Stimulated activated CD8-positive, alpha-beta memory T cell treated with anti-CD3 and anti-CD28 coated beads, Interleukin-4, amount 100 ng/mL, for 24 hours (primary cell): ENCODE measurements at places on chromosomes 7 and 10.

DNA sequence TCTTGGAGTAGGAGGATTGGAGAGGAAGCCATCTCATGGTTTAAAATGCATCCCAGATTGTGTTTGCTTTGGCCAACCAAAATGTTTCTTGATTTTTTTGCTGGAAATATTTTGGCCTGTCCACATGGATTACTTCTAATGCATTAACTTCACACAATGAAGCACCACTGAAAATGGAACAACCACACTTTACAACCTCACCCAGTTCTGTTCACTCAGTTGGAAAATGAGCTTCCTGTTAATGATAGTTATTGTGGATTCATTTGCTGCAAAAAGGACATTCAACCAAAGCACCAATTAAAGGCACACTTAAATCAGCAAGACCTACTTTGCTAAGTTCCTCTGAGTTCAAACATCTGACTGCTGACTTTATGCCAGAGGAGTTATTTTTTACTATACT, 11.3 kb upstream of the A1CF start:
- DNase-seq: no peak

GRCh38 chr7:95396136-95397032, at the start of gene PON3:
Gene PON3, minus strand, starts transcription at chr7:95396375. Its CDS starts 25 bp downstream, at chr7:95396350.
- DNase-seq: no peak

GRCh38 chr7:139699640-139700504, 77.9 kb downstream of the HIPK2 start:
- no peak for DNase-seq

- no peak for DNase-seq
Measured at GRCh38 chr10:76209135-76209534, 777.7 kb downstream of the LRMDA start.

DNA sequence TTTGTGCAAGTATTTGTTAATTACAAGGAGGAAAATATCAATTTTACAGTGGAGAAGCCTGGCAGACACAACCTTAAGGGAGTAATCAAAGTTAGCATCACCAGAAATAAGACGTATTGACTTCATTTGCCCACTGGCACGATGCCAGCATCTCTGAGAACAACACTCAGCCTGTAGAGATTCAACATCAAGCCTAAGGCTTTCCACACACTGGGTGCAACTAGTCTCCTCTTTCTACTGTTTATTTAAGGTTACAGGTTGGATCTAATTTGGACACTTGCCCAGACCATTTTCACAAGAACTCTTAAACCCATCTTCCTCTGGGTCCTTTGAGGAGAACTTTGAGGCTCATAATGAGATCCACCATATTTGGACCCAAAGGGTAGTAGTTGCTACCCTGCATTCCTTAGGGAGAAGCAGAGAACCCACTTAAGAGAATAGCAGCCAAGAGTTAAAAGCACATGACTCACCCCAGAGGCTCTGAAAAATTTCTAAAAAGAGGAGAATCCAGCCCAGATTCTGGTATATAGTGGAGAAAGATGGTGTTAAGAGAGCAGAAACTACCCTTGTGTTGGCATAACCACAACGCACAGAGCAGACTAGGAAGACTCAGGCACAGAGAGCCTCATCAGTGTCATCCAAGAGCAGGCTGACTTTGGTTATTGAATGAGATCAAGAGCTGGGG, 97.3 kb downstream of the CCDC71L start:
- DNase-seq: no peak

- no peak for DNase-seq
Measured at GRCh38 chr10:95363303-95363912, 72.6 kb upstream of the PDLIM1 start.

- DNase-seq: no peak
Measured at GRCh38 chr7:37365405-37365804, 83.3 kb downstream of the ELMO1 start.

DNA sequence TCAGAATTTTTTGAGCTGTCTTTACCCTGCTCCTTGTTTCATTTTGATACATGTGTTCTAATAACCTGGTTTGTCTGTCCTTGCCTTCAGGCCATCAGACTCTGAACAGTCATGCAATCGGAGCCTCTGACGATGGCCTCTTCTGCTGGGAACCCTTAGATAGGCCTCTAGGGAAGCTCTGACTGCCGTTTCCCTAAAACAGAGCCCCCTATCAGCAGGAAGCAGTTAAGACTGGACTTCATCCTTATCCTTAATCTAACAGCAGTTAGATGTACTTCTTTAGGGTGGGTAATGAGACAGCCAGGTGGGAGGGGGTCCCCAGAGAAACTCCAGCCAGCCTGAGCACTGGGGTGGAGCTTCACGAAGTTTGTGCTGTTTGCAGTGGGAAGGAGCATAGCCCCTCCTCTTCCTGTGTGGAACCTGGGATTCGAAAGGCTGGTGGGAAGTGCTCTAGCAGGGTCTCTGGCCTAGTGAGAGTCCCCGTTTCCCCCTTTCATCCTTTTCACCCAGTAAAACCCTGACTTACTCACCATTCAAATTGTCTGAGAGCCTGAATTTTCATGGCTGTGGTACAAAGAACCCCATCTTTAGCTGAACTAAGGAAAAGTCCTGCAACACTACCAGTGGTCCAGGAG, 28.4 kb upstream of the SORCS3 start:
- no peak for DNase-seq

- DNase-seq: no peak
Measured at GRCh38 chr10:30192846-30193608, 133.6 kb upstream of the JCAD start.

DNA sequence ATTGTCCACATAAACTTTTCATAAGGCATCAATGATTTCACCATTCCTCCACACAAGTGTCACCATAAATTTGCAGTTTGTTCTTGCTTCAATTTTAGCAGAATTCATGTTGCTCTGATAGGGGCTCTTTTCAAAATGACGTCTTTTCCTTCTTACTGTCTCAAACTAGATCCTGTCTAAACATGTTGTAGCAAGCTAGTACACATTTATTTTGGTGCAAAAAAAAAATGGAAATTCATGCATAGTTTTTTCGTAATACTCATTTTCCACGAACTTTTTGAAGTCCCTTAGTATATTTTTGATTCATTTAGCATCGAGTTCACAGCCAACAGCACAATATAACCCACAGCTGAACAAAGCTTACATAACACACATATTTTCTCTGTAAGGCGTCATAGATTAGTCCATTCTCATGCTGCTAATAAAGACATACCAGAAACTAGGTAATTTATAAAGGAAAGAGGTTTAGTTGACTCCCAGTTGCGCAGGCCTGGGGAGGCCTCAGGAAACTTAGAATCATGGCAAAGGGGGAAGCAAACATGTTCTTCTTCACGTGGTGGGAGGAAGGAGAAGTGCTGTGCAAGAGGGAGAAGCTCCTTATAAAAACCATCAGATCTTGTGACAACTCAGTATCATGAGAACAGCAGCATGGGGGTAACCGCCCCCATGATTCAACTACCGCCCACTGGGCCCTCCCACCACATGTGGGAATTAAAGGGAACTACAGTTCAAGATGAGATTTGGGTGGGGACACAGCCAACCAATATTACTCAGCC, 301.5 kb downstream of the CCDC3 start:
- DNase-seq: no peak

GRCh38 chr7:117445206-117445605, 17.9 kb upstream of the ASZ1 start:
- DNase-seq: no peak

DNA sequence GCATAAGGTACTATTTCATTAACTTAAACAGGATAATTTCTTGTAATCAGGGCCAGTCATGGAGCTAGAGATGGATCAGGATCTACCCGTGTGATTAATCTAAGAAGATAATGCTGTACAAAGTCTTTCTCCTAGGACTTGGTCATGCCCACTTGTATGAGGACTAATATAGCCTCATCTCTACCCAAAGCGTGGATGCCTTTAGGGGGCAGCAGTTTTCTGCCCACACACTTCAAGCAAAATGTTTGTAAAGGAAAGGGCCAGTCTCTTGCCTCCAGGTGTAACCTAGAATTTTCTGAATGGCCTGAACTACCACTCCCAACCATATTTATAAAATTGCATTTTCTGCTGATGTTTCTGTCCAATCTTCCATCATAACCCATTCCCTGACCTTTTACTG, 764.0 kb upstream of the IGFBP3 start:
- DNase-seq: no peak

DNA sequence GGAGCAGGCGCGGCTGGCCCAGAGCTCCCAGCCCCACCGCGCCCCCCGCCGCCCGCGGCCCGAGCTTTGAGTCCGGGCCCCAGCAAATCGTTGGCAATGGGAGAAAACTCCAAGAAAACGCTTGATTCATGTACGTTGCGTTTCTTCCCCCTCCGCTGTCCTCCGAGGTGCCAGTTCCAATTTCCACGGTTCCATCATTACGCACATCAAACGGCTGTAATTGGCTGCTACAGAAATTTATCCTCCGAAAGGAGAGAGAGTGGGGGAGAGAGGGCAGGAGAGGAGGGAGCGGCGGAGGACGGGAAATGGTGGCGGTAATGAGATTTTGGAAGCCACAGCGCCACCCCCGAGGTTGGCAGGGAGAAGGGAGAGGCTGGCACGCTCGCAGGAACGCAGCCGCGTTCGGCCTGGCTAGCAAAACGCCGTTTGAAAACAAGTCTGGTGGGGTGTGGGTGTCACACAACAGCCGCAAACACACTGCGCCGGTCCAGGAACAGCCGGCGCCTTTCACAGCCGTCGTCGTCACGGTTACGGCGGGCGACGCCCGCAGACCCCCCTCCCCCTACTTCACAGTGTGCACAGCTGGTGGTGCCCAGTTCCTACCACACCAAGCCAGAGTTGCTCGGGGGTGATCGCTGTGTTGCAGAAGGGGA, 57.5 kb downstream of the UNCX start:
- peak; percentile 9 for DNase-seq

GRCh38 chr7:151167197-151167961, at the start of gene GBX1:
Gene GBX1, minus strand, starts transcription at chr7:151167694. Its CDS starts 146 bp downstream, at chr7:151167548.
- DNase-seq: no peak

GRCh38 chr10:3043512-3044368, 23.6 kb upstream of the PFKP start:
- DNase-seq: peak; percentile 23

- no peak for DNase-seq
Measured at GRCh38 chr7:126768836-126769235, 483.9 kb downstream of the GRM8 start.

DNA sequence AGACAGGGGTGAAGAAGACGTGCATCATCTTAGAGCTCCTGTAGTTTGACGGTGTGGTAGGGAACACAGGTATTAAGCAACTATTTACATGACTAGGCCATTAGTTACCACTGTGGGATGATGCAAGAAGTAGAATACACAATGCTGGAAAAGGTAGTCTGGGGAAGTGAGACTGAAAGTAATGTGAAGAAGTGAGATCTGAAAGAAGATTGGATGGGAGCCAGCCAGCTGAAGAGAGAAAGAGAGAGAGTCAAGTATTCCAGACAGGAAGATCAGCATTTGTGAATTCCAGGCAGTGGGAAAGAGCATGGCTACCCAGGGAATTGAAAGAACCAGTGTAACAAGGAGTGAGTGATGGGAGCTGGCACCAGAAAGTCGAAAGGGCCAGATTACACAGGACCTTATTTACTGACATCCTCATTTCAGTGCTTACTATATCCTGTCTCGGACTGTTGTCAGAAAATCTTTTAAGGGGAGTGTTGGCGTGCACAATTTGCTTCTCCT, 4.0 kb upstream of the CFAP58 start:
- DNase-seq: no peak

DNA sequence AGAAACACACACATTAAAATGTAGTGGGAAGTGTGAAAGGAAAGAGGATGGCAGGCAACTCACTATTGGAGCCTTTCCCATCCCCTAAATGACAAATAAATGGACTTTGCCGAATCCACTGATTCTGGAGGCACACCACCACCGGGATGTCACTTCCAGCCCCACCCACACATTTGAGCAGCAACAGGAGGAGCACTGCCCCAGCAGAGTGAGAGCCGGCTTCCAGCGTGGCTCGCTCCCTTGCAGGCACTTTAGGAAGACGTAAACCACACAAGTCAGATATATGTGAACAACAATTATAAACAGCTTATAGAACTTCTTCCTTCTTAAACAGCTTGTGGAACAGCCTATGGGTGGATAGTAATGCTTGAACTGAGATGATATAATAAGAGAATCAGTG, 191.0 kb downstream of the DGKI start:
- DNase-seq: no peak

GRCh38 chr7:131642429-131642828, 86.0 kb upstream of the PODXL start:
- DNase-seq: no peak

GRCh38 chr10:99888622-99889021, 106.2 kb downstream of the ABCC2 start:
- DNase-seq: no peak

DNA sequence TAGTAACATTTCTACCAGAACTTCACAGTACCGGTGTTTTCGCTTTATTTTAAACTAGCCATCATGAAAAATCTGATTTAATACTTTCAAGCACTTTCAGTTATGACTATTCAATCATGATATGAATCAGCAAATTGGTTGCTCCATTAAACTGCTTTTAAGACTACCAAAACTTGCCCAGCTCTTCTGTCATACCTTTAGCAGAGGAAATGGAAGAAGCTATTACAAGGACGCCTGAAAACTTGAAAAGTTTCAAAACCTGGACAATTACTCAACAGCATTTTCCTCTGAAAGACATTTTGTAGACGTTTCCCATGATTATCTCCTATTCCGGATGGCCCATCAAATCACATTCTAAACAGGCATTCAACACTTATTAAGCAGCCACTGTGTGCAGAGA, 2.0 kb downstream of the JAZF1 start:
- DNase-seq: no peak

DNA sequence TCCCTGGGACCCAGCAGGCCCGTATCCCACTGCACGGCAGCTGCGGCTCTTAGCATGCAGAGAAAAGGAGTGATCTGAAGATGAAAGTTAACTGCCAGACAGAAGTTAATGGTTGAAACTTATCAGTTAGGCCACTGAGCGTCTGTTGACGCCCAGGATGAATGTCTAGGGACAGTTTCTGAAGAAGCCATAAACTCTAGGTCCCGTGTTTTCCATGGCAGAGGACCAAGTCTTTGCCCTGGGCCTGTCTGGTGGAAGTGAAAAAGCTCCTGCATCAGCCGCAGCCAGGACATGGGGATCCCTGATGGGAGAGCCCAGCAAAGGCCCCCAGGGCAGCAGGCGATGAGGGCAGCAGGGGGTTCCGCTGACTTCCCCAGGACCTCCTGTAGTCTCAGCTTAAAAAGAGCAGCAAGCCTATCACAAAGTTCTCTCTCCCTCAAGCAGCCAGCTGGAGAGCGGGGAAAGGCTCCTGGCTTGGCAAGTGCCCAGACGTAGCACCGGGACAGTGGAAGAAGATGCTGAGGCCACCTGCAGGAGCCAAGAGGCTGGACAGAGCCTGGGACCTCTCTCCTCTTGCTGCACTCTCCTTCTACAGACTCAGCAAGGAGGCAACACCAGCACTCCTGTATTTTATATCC, 79.6 kb downstream of the TNS3 start:
- DNase-seq: no peak

GRCh38 chr10:12042409-12042796, 206 bp downstream of the UPF2 start:
- DNase-seq: peak; percentile 38

GRCh38 chr7:35556515-35557471, 138.1 kb downstream of the HERPUD2 start:
- no peak for DNase-seq

DNA sequence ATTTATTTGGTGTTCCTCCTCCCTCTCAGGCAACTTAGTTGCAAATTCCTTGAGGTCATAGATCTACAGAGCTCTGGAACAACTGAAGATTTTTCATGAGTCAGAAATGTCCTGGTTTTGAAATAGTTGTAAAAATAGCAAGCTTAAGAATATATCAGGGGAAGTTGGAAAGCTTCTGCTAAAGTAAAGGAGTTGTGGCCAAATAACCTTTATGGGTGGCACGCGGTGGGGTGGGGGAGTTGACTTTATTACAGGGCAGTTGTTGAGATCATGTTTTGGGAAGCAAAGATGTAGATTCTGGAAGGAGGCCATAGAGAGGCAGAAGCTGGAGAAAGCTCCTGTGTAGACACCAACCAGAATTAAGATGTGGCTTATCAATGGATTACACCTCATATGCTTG, 326.0 kb upstream of the MTPN start:
- no peak for DNase-seq
